ENCODE measurements at places on chromosomes 13 and 19.

- no peak for DNase-seq
Measured at GRCh38 chr19:13872695-13873389, 4.1 kb upstream of the NANOS3 start.

DNA sequence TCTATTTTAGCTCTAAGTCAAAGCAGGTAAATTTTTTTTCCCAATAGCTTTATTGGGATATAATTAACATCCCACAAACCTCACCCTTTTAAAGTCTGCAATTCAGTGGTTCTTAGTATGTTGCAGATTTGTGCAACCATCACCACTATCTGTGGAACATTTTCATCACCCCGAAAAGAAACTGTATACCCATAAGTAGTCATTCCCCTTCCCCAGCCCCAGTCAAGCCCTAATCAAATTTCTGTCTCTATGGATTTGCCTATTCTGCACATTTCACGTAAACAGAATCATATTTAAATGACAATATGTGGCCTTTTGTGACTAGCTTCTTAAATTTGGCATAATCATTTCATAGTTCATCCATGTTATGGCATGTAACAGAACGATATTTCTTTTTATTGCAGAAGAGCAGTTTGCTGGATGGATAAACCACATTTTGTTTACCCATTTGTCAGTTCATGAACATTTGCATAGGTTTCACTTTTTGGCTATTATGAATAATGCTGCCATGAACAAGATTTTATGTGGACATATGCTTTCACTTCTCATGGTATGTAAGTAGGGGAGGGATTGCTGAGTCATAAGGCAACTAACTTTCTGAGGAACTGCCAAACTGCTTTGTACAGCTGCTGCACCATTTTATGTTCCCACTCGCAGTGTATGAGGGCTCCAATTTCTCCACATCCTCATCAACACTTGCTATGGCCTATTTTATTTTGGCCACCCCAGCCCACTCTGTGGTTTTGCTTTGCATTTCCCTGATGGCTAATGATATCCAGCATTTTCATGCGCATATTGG, 10.9 kb downstream of the SLC46A3 start:
- peak; percentile 88 for DNase-seq

- DNase-seq = peak; percentile 90
Measured at GRCh38 chr19:51799034-51799773, 4.2 kb downstream of the FPR3 start.

DNA sequence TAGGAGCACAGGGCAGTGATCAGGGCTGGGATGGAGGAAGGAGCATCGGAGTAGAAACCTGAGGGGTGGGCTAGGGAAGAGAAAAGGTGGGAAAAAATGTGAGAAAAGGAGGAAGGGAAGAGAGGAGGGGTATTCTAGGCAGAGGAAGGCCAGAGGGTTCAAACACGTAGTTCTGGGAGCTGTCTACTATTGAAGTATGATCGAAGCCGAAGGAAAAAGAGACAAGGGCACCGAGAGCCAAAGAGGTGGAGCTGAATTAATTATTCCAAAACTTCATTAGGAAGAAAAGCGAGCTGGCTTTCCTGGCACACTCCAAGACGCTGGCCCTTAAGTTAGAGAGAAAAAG, 7.8 kb downstream of the DLL3 start:
- no peak for DNase-seq

GRCh38 chr19:6773323-6773931, 919 bp downstream of the VAV1 start:
- no peak for DNase-seq
